Sigmoid colon (tissue), 7 donors: ENCODE measurements at places on chromosomes 1 and 21.

DNA sequence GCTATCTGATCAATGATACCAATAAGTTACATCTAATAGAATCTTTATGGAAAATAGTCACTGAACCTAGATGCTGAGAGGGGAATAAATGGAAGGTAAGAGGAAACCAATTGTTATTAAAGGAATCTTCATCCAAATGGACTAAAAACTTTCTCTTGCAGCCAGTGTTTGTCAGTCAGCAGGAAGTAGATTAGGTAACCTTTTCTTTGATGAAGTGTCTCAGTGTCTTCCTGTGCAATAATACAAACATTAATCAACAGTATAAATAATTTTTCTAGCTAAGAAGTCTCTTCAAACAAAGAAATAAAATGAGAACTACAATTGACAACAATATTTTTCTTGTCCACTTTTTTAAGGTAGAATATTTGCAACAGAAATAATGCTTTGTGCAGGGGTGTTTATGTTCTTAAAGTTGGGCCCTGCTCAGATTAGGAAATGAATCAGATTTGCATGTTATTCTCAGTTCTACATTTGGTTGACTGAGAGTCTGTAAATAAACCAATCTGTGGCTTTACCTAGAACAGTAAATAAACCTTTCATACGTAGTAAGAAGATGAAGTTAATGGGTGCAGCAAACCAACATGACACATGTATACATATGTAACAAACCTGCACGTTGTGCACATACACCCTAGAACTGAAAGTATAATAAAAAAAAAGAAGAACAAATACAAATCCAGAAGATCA, 391.4 kb downstream of the MRPL39 start:
- DNase-seq: no peak

DNA sequence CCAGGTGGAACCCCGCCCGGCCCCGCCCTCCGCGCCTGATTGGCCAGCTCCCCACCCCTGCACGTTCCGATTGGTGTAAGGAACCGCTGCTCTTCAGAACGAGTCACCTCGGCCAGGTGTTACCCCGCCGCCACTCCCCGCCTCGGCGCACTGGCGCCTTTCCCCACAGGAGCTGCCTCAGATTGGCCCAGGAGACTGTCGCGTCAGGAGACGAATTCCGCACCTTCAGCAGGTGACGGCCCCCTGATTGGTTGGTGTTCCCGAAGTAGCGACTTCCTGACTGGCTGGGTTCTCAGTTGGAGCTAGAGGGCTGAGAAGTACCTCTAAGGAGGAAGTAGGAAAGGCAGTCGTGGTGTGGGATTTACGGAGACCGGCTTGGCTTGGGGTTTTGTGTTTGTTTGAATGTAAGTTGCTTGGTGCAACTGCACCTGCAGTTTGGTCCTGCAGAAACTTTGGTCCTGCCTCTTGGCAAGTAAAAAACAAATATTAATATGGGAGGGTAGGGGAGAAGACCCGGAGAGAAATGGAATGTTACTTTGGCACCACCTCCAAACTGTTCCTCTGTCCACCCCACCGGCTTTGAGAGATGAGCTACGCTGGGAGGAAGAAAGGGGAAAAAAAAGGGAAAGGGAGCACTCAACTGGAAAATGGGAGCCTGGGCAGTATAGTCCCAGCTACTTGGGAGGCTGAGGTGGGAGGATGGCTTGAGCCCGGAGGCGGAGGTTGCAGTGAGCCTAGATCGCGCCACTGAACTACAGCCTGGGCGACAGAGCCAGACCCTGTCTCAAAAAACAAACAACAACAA, 415 bp upstream of the F11R start:
- peak; percentile 75 for DNase-seq

GRCh38 chr1:89953929-89954328, 41.0 kb upstream of the ZNF326 start:
- DNase-seq: no peak

DNA sequence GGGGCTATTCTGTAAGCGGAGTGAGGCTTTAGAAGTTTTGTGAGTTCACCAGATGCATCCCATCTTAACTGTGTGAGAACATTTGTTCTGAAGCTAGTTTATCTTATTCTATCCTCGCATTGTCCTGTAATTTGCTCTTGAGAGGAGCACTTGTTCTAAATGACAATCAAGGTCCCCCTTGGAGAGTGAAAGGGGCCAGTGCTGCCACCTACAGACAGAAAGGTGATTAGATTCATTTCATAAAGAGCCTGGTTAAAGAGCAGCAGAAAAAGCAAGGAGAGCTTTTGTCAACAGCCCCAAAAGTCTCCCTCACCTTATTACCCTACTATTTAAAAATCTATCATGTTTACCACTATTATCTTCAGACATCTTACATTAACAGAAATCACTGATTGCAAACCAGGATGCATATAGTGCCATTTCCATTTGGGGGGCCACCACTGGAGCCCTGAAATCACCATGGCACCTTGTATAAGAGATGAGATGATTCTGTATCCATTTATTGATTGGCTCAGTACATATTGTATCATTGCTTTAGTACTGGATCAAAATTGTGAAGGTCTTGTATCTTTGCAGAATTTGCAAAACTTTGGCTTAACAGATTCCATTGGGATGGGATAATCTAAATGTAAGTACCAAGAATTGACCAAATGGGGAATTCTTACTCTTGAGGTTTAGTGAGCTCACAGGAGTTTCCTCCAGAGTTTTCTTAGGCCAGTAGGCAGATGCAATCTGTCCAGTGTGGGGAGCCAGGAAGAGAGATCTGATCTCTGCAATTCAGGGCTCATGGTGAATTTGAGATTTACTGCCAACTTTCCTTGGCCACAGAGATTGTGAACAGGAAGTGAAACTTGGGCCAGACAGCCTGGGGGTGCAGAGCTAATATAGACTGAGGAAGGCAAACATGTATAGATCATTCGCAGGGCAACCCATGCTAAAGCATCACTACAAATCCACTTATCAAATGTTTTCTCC, 64.3 kb upstream of the TRABD2B start:
- DNase-seq: no peak

DNA sequence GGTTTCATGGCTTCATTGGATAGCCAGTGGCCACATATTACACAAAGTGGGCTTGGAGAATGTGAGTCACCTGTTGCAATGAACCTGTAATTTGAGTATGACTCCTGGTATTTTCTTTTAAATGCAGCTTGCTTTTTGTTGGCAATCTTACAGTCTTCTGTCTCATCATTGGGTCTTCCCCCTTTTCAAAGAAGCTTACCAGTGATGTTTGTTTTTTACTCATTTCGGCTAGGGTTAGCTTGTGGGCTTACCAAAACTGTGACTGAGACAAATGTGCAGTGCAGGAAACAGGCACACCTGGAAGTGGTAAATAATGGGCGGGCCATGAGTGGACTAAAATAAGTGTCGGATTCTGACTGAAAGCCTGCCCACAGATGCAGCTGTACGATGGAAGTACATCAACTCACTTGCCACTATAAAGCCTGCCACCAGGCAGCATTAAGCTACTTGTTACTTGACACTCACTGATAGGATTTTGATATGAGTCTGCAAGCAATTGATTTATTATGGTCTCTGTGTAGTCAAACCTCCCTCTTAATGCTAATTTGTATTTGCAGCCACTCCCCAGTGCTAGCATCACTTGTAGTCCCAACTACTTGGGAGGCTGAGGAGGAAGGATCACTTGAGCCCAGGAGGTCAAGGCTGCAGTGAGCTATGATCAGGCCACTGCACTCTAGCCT, 4.2 kb downstream of the HHAT start:
- DNase-seq: no peak

DNA sequence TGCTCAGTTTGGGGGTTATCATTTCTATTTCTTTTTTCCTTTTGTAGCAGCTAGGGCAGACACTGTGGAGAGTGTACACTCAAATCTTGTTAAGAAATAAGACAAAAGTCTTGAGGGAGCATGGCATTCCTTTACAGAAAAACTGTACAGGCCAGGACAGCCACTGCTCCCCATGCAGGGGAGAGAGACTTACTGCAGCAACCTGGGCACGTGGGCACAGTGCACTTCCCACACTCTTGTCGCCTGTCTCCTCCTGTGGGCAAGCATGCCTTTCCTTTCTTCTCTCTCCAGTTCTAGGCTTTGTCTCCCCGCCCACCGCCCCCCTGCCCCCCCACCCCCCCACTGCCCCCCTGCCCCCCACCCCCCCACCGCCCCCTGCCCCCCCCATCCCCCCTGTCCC, 51.9 kb downstream of the PHC2 start:
- no peak for DNase-seq

DNA sequence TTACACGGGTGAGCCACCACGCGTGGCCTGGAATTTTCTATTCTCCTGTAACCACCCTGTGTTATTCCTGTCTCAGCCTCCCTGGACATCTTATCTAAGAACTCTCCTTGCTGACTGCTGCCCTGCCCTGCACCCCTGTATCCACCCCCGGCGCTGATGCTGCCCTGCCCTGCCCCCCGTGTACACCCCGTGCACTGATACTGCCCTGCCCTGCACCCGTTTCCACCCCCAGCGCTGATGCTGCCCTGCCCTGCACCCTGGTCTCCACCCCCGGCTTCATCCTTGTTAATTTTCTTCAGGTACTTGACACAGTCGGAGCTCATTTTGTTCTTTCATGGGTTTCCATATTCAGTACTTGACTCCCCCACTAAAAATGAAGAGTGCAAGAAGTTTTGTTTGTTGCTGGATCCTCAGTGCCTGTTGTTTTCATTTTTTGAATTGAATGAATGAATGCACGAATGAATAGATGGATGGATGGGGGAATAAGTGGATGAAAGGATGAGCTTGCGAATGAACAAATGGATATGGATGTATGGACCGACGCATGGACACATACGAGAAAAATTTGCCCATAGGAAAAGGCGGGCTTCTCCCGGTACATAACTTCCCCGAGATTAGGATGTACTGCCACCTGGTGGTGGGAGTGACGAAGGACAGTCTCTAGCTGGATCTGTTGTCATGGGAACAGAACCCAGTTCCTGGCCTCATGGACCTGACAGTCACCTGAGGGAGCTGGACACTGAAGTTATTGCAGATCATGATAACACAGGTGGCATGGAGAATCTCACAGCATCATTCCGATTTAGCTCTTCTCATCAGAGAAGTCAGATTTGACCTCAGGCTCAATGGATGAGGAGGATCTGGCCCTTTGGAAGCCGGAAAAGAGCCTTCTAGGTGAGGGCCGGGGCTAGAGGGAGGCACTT, 14.9 kb downstream of the AADACL4 start:
- DNase-seq: peak; percentile 83

DNA sequence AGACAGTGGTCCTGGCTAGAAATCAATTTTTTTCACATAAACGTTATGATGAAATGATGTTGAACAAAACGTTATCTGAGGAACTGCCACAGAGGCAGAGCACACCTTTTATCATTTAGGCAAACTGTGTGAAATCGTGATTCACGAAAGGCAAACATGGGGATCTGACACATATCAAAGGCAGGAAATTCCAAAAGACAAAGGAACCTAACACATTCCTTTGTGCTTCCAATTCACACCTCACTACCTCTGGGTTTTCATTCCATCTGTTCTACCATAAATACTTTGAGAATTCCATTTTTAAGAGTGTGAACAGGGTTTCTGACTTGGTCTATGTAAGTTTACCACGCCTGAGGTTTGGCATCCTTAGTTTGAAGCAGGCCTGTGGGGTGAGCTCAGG, 119.5 kb upstream of the KRTAP19-8 start:
- DNase-seq: no peak

- DNase-seq: no peak
Observed at GRCh38 chr1:179984942-179985341, 30.3 kb downstream of the CEP350 start.
